ENCODE measurements at places on chromosomes 2 and 18. TPM values are rescaled to one million over a fixed set of nuclear protein-coding genes. Genes with fewer than 3 reads are reported as not detected.

Gene SYT4
- total RNA-seq, result not detected

Gene SLC11A1
- total RNA-seq, result 1.3 TPM

Gene AFF3
- 6.1 TPM for total RNA-seq

Gene SLC4A3
- total RNA-seq, result 3.6 TPM

Gene NEURL3
- not detected for total RNA-seq

Gene ADGRF3
- 0.22 TPM for total RNA-seq

Gene SIGLEC15
- total RNA-seq, result 0.52 TPM

Gene ATP6V1C2
- total RNA-seq, result not detected

Gene GALR1
- total RNA-seq, result not detected

Gene LYG1
- total RNA-seq, result 0.13 TPM

Gene CDH2
- 0.52 TPM for total RNA-seq

Gene PFN4
- total RNA-seq, result 0.65 TPM

Measured in articular chondrocyte of knee joint (primary cell).